ENCODE measurements at places on chromosomes 5 and 9.

- no peak for DNase-seq
Observed at GRCh38 chr5:97778451-97778850, 595.4 kb upstream of the RIOK2 start.

- DNase-seq = no peak
Observed at GRCh38 chr5:98994611-98995010, 65.8 kb upstream of the CHD1 start.

DNA sequence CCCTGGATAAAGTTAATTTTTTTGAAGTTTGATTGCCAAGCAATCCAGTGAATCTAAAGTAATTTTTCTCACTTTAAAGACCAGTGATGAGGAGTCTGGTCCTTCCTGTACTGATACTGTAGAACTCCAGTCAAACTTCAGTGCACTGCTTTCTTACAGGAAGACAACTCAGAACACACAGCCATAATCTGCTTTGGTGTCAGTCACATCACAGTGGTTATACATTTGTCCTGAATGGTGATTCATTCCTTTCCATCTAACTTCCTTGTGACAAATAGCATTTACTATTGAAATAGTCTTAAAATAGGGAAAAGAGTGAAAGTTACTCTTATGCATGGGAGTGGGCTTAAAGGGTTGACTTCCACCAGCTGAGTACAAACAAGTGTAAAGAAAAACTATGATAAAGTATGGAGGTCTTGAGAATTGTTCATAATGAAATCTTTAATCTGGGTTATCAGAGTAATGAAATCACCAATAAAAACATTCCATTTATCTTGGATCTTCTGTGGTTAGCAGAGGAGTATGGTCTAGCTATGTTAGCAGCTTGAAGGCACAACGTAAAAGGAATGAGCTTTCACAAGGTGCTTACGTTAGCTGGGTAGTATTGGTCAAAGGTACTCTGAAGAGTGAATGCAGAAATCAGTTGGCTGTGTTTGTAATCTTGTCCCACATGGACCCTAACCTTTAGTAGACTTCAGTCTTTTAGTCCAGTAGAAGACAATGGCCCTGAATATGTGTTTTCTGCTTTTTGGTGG is 41.5 kb downstream of the DCP2 start:
- DNase-seq = no peak

DNA sequence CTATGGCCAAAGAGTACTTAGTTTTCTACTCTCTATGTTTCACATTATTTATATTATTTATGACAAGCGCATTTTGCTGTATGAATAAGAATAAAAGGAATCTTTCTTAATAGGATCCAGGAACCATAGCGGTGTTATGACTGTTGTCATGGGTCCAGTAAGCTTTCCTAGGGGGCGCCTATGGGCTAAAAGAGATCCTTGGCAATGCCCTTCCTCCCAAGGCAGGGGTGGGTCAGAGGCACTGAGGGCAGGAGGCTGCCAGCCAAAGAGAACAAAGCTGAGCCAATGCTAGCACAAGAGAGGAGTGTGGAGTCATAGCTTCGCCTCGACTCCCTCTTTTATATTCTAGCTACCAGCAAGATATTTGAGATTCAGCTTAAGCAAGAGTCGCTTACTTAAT is 98.4 kb upstream of the GNAQ start:
- DNase-seq = no peak

DNA sequence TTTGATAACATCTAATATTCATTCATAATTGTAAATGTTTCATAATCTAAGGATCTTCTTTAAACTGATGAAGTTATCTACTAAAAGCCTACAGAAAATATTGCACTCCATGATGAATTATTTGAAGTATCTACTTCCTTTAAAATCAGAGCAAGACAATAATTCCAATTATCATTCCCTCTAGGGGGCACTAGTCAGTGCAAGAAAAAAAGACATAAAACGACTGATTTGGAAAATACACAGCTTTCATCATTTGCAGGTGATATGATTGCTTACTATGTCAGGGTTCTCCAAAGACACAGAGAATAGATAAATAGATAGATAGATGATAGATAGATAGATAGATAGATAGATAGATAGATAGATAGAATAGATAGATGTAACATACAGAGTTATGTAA is 13.5 kb upstream of the GRM6 start:
- DNase-seq = no peak

GRCh38 chr9:135989722-135990467 is 28.7 kb upstream of the UBAC1 start:
- no peak for DNase-seq

DNA sequence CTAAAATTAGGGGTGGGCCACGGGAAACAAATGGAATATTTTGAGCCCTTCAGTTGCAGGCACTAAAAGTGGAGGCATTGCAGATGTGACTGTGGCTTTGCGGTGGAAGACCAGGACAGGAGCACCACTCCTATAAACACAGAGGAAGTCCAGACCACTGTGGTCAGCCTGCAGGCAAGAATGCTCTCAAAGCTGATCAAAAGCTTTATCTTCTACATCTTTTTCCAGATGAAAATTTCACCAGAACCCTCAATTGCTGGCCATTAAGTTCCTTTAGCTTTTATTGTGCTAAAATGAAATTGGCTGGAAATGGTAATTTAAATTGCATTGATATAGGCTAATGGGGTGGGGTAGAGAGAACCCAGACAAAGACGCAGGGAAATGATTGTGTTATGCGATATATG is 208.8 kb downstream of the ERCC6L2 start:
- no peak for DNase-seq

DNA sequence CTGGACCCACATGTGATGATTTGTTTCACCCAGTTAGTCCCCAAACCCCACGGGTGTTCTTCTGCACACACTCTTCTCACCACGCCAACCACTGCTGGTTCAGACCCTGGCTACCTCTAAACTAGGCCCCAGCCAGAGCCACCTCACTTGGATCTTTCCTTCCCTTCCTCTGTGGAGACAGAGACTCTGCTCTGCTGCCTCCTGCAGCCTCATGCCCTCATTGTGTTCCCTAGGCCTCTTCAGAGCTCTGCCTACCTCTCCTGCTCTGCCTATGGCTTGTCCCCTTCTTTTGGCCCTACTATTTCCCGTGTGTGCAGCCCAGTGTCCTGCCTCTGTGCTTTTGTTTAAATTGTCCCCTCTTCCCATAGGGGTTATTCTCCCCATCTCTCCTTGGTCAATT is 79.7 kb downstream of the ARHGAP26 start:
- DNase-seq = no peak

DNA sequence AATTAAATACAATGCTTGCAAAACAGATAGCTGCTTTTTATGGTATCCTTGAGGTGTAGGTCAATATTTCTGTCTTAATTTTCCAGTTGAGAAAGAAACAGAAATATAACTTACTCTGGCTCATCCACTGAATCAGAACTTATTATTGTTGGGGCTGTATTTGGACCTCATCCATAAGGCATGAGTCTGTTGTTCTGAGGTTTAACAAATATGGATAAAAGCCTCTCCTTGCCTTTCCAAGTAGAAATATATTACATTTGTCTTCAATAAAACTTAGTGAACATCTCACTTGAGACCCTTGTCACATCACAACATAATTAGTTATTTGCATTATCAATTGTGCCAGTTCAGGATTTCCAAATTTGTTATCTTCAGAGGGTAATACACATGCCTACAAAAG is 525.8 kb downstream of the AGTPBP1 start:
- DNase-seq = no peak

- DNase-seq = no peak
Observed at GRCh38 chr5:149796836-149797235, 66.7 kb downstream of the PPARGC1B start.

DNA sequence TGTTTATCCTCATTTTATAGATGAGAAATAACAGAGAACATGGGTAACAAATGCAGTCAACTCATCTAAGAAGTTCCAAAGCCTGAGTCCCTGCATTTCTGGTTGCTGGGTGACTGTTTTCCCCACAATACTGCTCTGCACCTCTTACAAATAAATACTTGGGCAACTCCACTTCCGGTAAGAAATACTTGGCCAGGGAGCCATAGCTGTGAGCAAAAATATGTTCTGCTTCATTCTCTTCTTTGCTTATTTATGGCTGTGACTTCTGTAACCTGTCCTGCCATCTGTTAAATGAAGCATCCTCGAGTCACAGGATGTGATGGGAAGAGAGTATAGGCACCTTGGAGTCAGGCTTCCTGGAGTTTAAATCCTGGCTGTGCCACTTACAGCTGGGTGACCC is 49.9 kb downstream of the GDNF start:
- DNase-seq = no peak

DNA sequence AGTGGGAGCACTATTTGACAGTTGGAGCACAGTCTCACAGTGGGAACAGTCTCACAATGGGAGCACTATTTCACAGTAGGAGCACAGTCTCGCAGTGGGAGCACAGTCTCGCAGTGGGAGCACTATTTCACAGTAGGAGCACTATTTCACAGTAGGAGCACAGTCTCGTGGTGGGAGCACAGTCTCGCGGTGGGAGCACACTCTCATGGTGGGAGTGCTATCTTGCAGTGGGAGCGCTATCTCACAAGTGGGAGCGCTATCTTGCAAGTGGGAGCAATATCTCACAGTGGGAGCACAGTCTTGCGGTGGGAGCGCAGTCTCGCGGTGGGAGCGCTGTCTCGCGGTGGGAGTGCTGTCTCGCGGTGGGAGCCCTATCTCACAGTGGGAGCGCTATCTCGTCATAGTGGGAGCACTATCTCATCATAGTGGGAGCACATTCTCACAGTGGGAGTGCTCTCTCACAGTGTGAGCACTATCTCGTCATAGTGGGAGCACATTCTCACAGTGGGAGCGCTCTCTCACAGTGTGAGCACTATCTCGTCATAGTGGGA is 56.1 kb downstream of the MED10 start:
- no peak for DNase-seq

- no peak for DNase-seq
Observed at GRCh38 chr9:34571481-34571810, 18.1 kb downstream of the CNTFR start.

DNA sequence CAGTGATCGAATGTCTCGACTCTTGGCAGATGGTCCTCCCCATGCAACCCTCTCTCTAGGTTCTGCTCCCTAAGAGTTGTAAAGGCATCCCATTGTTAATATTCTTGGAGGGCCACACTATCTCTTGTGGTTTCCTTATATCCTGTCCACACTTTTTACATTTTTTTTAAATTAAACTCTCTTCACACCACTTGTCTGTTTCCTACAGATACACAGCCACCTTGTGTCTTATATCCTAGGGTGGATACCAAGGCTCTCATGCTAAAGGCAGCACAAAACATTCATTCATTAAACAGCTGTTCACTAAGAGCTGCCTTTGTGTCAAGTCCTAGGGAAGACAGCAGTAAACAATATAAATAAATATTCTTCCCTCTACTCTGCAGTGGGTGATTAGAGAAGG is 60.5 kb upstream of the SHISAL2B start:
- no peak for DNase-seq
